ENCODE measurements at places on chromosomes 6 and 20.
A peak's percentile ranks its signal among the peaks of the same experiment; 100 is the strongest.

DNA sequence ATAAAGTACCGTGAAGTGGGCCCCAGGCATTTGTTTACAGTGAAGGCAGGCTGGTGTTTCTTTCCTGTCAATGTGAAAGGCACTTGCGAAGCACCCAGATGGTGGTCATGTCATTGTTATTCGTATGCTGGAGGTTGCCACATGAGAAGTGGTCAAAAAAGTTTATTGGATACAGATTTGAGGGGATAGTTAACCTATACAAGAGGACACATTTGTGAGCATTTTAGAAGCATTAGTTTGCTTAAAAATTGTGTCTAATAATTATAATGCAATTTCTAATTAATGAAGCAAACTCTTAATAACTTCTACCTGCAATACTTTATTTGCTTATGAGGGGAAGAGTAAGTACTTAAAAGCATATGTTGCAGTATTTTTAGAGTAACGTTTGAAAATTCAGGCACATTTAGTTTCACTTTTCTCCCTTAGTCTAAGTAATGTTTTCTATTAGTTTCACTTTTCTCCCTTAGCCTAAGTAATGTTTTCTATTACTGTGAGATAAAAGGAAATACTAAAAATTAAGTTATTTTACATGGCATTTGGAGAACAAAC lies 120.7 kb upstream of the CLDN20 start:
- DNase-seq = peak; percentile 23

DNA sequence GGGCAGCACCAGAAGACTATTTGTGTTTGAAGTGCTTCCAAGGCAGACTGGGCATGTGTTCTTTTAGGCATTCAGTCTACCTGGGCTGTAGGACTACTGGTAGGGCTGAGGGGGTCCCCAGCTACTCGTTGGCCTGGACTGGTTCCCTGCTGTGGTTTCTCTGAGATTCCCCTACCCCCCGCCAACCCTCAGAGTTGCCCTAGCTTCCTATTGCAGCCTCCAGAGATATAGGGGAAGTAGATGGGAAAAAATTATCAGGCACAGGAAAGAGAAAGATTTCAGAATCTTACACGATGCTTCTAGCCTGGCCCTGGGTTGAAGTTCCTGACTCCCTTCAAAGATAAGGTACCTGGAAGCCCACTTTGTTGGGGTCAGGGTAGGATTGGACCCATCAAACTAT lies 22.5 kb downstream of the BRPF3 start:
- no peak for DNase-seq

DNA sequence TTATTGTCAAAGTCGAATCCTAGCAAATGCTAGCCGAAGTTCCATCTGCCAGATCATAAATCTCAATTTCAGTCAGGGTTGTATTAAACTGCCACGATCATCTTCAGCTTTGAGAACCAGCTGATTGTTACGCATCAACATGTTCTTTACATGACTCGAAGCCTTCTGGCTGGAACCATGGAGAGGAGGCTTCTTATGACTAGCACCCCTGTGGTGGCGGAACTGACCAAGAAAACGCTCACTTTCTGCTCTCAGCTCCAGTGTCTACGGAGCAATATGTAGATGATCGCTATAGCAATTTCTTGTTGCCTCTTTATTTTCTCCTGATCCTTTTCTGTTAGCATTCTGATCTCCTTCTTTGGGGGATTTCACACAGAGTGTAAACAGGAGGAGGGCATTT lies 479.4 kb upstream of the SLC35B3 start:
- no peak for DNase-seq

DNA sequence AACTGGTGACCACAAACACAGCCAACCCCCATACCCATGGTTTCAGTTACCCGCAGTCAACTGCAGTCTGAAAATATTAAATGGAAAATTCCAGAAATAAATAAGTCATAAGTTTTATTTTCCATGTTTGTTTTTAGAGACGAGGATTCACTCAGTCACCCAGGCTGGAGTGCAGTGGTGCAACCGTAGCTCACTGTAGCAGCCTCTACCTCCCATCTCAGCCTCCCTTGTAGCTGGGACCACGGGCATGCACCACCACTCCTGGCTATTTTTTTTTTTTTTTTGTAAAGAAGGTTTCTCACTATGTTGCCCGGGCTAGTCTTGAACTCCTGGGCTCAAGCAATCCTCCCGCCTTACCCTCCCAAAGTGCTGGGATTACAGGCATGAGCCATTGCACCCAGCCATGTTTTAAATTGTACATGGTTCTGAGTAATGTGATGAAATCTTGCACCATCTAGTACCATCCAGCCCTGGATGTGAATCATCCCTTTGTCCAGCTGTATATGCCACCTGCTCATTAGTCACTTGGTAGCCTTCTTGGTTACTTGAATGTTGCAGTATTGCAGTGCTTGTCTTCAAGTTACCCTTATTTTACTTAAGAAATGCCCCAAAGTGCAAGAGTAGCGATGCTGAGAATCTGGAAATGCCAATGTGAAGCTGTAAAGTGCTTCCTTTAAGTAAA lies 14.5 kb downstream of the CSNK2A1 start:
- no peak for DNase-seq

- DNase-seq = peak; percentile 65
These were observed 76.2 kb downstream of the ATXN1 start for GRCh38 chr6:16684896-16685554.

DNA sequence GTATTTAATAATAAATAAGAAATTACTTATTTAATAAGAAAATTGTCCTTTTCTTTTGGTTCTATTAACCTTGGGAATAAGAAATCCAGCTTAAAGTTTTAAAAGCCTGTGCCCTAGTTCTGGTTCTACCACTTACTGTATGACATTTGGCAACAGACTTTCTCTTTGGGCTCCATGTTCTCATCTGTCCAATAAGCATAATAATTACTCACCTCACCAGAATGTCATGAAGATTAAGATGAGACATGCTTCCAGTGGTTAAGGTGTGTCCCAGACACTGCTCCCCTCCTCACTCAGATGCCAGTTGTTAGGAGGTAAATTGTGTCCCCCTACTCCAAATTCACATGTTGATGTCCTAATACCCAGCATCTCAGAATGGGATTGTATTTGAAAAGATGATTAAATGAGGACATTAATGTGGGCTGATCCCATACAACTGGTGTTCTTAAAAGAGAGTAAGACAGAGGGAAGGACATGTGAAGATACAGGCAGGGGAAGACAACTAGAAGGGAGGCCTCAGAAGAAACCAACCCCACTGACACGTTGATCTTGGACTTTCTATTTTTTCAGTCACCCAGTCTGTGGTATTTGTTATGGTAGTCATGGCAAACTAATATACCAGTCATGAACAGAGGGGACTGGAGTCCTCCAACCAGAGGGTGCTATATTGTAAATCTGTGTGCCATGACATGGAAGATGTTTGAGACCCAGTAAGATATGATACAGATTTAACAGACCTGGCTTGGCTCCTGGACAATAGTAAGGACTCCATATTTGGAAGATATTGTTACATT lies 6.4 kb upstream of the MICAL1 start:
- DNase-seq = no peak

DNA sequence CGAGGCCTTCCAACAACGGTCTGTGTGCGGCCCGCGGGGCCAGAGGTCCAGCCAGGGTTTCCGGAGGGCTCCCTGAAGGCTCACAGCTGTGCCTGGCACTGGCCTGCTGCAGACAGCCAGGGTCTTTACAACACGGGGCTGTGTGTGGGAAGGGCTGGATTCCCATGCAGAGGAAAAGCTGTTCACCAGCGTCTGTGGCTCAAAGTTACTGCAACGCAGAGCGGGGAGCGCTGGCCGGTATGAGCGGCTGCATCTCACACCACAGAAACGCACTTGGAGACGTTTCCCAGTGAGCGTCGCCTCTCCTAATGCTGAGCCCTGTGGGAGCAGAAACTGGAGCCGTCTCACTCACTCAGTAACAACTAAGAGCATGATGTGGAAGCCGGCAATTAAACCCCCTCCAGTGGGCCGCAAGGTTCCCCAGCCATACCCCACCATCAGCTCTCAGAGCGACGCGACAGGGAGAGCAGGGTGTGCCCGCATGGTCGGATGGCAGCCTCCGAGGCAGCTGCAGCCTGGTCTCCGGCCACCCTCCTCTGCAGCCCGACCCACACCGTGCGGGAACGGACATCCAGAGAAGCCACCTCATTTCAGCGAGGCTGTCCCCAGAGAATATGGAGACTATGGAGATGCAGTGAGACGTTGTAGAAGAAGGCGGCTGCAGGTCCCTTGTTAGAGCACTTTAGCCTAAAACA lies 42.6 kb downstream of the DLL1 start:
- no peak for DNase-seq

DNA sequence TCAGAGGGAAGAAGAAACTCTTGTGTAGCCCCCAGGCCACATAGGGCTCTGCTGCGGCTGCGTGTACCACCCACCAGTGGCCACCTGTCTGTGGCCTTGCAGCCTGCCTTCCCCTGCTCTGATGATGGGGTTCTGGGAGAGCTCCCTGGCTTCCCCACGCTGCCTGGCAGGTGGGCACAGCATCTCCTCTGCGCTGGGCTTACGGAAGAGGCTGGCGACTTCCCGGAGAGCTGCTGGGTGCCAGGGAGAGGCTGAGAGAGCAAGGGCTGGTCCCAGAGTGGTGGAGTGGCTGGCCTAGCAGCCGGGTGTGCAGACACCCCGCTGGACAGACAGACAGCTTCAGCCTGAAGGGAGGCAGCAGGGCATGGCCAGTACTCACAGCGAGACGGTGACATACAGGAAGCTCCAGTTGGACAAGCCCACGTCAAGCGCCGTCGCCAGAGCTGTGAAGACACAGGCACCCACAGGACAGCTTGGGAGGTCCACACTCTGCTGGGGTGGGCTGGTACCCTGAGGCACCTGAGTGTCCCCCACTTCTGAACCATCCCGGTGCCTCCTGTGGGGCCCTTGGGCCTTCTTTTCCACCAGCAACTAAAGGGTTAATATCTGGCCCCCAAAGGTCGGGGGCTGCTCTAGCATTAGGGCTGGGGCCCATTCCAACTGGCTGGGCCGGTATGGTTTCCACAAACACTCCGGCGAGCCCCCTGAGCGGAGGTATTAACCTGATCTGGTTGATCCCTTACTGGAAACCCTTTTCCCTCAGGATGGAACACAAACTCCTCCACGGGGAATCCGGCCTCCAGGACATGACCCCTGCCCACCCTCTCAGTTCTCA lies 48.1 kb upstream of the CDH22 start:
- no peak for DNase-seq

DNA sequence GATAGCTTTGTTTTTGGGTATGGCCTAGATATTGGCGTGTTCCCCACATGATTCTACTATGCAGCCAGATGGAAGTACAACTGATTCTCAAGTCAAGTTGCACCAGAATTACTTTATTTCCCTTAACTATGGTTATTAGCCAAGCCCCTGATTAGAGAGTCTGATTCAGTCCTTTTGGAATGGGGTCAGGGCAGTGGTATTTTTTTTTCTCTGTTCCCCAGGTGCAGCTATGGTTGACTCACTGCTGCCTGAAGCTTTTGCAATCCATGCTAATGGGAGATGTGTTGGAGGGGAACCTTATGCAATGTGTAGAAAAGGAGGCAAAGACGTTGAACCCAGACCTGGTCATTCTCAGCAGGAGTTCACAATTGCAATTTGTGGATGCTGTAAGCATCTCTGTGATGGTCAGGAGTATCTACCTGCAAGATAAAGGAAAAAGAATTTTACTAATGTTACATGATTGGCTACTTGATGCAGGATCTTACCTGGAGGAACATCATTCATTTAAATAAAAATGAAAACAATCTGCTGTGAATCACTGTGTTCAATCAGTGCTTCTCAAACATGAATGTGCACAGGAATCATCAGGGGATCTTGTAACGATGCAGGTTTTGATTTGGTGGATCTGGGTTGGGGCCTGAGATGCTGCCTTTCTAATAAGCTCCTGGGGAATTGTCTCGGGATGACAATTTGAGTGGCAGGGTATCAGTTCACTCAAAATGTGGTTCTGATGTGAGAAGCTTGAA lies 49.4 kb downstream of the PFDN4 start:
- DNase-seq = no peak

DNA sequence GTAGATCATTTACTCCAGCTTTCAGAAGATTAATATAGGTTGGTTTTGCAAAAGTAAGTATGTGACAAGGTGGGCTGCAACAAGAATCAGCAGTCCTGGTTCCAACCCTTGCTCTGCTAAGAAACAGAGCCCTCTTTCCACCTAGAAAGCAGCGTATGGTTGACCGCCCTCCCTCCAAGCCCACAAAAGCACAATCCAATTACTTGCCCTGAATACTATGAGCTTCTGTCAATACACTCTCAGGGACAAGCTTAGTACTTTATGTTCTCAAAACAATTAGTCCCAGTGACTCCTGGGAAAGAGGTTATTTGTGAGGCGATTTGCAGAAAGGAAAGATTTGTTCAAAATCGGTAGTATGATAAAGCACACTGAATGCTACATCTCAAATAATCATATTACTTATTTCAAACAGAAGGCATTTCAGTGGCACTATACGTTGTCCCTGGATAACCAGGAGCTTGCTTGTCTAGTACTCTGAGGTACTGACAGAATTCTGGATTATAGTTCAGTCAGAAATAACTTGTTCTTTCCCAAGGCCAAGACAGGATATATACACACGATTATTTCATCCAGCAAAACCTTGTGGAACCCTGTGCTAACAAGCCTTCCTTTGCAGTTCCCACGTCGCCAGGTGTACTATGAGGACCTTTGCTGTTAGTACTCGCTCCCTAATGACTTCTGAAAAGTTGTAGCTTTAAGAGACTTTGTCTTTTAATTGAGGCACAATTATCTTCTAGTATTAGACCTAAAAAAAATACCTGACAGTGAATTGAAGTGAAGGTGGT lies 96.9 kb upstream of the ADTRP start:
- no peak for DNase-seq

- peak; percentile 93 for DNase-seq
These were observed 28.9 kb upstream of the CCR6 start for GRCh38 chr6:167093922-167094432.

GRCh38 chr6:21582651-21583050 lies 10.9 kb upstream of the SOX4 start:
- no peak for DNase-seq

DNA sequence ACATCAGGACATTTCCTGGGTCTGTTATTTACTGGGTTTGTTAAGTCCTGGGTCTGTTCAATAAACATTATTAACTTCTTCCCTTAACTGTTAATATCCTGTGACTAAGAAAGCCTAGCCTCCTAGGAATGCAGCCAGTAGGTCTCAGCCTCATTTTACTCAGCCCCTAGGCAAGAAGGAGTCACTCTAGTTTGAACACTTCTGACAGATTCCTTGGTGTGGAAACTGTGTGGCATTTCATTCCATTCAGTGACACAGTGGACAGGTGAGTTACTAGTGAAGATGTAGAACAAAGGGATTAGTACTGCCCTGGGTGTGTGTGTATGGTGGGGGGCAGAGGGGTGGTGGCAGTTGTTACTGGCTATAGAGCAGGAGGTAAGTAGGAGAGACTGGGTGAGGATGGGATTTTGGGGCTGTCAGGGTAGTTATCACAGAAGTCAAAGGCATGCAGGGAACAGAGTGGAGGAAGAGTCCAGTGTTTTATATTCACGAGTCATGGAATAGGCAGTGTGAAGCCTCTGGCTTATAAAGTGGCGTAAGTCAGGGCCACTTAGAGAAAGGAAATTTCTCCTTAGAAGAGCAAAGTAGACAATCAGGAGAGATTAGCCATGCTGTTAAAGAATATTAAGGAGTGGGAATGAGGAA lies 28.4 kb downstream of the RNF182 start:
- DNase-seq = no peak

Measured in GM12865 (cell line).